ENCODE measurements at places on chromosomes 1 and 21.
A peak's percentile ranks its signal among the peaks of the same experiment; 100 is the strongest.

- DNase-seq: no peak
Observed at GRCh38 chr1:234833646-234834045, 223.7 kb upstream of the IRF2BP2 start.

DNA sequence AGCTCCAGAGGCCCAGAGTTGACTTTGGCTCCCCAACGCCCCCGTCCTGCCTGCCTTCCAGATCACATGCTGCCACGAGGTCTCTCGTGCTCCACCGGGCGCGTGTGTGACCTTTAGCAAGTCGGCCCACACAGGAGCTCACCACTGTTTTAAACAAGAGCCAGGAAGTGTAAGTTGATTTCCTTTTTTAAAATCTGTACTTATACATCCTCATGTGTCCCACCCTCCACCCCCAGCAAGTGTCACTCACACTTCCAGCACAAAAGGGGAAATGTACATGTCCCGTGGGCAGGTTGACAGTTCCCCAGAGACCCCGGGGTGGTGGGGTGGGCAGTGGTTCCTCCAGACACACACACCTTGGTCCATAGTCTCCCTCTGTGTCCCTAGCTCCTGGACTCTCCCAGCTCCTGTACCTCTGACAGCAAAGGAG, 84.4 kb downstream of the STUM start:
- no peak for DNase-seq

- no peak for DNase-seq
Observed at GRCh38 chr1:102628109-102628613, 480.2 kb downstream of the COL11A1 start.

DNA sequence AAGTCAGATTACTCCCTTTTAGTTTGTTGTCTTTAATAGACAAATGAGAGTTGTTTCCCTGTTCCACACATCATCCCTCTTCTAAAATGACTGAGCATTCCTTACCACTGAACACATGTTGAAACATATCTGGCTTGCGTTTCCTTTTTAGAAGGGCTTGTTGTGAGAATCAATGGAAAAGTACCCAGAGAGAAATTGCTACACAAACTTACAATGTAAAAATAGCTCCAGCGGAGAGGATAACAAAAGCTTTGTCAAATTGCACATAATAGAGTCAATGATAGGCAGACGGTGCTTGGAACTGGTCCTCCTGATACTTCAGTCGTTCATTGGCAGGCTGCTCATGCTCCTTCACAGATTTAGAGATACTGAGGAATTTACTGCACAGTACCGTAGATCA, 123.9 kb downstream of the CYYR1 start:
- DNase-seq: peak; percentile 41

- DNase-seq: no peak
Observed at GRCh38 chr1:73659136-73659535, 538.8 kb downstream of the LRRIQ3 start.

DNA sequence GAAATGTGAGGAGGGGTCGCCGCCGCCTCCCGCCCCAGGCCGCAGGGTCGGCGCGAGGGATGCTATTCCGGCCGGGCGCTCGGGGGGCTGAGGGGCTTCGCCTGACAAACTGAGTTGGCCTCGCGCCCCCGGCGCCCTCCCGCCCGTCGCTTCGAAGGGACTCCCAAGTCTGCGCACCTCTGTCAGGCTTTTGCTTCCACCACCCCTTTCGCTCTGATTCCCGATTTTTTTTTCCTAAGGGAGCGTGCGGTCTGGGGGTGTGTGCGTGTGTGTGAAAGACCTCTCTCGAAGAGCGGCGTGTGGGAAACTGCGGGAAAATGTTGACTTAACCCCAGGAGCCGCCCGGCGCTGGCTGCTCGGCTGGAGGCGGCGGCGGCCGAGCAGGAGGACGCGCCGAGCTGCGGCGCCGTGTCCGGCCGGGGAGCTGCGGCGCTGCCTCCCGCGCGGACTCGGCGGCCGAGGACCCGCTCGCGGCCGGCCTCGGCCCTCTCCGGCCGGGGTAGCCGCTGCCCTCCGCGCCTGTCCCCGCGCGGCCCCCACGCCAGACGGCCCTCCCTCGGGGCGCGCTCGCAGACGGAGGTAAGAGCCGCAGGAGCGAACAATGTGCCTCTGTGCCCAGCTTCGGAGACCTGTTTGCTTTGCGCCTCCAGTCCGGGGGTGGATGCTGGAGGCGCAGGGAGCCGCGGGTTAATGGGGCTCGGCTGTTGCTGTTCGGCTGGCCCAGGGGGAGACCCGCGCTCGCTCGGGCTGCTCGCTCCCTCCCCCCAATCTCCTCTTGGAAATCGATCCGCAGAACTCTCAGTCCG, 1.1 kb downstream of the ADGRL2 start:
- peak; percentile 53 for DNase-seq

DNA sequence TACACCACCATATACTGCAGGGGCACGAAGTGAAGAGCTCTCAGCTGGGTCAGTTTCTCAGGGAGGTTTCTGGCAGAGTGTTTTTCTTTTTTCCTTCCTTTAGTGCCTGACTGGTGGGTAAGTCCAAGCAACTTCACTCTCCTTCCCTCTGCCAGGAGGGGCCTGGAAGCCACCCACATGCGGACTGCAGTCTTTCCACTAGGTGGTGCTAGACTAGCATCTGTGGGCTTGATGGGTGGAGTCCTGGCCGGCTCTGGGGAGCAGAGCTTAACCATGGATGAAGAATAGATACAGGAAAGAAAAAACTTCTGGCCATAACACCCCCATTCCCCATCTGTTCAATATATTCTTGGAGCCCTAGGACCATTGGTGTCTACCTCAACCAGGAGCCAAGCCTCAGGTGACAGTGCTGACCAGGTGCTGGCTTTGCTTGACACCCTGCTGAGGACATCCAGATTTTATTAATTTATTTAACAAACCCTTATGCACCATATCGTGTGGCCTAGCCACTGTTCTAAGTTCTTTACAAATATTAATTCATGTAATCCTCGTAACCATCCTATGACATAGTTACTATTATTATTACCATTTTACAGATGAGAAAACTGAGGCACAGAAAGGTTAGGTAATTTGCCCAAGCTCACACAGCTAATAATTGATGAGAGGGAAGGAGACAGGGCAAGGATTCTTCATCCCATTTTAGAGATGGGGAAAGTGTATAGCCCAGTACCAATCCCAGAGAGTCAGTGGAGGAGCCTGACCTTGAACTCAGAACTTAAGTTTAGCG, 126.7 kb upstream of the CSF3R start:
- peak; percentile 15 for DNase-seq

- peak; percentile 76 for DNase-seq
Observed at GRCh38 chr1:27045973-27046558, 33.4 kb upstream of the TENT5B start.

- no peak for DNase-seq
Observed at GRCh38 chr1:115238336-115239147, 99.5 kb downstream of the NGF start.

GRCh38 chr1:36625935-36626310, 143.2 kb upstream of the CSF3R start:
- DNase-seq: no peak

DNA sequence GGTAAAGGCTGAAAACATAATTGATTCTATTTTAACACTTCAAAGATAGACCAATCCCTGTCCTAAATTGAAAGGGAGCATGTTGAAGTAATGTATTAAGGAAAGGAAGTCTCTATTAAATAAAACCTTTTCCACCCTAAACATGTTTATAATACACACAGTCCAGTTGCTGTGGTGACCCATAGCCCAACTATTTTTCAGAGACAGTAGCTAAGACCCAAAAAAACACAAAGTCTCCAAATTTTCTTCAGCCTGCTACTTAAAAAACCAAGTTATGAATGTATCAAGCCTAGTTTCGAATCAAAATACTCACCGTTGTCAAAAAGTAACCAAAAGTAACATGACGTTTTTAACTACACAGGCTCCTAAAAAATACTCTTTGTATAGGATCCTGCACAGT, 1.6 kb downstream of the ELK4 start:
- DNase-seq: peak; percentile 54

DNA sequence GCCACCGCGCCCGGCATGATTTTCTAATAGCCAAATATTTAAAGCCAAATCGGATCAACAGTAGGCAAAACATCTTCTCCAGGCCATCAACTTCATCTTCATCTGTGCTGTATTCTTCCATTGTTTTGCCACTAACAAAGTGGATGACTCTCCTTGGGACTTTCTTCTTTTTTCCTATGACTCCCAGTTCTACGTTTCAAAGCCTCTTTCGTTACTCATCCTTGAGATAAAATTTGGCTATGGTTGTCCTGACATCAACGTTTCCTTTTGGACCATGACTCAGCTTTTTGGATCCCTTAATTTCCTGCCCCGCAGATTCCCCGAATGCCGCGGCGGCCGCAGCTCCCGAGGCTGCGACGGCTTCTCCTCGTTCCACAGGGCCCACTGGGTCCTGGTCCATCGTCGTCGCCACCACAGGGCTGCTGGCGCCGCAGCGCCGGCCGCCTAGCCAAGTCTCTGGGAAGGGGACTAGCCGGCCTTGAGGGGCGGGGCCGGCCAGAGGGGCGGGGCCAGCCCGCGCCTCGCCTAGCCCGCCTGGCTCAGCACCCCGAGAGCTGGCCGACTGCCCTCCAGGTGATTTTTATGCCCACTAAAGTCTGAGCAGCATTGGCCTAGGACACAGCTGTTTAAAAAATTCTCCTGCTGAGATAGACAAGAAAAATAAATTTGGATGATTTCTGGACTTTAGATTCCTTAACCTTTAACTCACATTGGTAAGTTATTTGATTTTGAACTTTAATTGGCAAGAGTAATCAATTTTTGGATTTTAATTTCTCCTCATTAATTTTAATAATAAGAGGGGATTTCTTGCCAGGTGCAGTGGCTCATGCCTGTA, 93.9 kb downstream of the ADCY10 start:
- DNase-seq: peak; percentile 55

DNA sequence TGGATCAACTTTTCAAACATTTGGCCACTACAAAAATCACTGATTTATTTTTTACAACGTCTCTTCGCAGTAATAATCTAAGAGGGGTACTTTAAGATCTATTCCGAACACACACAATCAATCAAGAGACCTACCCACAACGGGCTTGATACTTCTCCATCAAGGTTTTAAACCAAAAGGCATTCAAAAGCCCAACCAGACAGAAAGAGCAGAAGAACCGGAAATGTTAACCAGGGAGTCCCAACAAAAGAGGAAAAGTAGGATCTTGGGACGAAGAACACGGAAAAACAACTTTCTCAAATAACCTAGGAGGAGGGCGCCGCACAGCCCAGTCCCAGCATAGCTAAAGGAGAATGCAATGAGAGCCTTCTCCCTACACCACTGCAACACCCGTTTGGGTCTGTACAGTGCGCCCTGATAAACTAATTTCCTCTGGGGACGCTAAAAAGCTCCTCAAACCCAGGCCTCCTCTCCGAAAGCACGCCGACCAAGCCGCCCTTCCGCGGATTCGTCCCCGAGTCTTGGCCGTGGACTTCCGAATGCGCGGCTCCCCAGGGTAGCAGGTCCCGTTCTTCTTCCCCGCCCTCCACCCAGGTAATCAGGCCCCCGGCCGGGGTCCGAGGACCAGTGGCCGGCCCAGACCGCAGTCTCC, 623 bp downstream of the RPL22 start:
- DNase-seq: no peak

GRCh38 chr1:191134796-191135195, 657.1 kb upstream of the BRINP3 start:
- no peak for DNase-seq

GRCh38 chr21:17451364-17451891, 61.4 kb upstream of the CXADR start:
- DNase-seq: peak; percentile 17

GRCh38 chr21:46069166-46069565, 28.7 kb upstream of the COL6A2 start:
- DNase-seq: no peak

DNA sequence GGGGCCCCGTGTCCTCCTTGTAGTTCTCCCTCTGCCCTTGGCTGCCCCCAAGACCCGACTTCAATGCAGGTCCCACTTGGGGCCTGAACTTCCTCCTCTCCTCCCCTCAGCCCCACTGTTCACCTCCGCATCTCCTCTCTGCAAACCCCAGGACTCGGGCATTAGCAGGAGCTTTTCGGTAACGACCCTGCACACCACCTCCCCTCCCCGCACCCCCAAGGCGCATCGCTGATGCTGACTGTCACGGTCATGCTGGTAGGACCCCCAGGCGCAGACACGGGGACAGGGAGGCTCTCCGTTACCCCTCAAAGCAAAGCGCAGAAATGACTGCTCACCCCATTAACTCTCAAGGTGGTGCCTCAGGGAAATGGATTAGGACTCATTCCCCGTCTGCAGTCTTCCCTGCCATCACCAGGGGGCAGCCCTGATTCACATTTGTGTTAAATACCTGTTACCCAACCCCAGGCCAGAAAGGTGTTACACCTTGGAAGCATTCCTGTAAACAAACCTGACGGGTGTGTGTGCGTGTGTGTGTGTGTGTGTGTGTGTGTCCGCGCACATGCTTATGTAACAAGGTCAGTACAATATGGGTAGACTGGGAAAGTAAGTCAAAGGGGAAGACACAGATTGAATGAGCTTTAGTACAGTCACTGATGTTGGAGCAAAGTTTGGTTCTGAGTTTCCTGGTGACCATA, 6.4 kb upstream of the GUCA2B start:
- no peak for DNase-seq

GRCh38 chr1:244037252-244037651, 13.8 kb upstream of the ZBTB18 start:
- DNase-seq: no peak

GRCh38 chr1:174105086-174105485, 54.2 kb upstream of the RABGAP1L start:
- DNase-seq: no peak

- peak; percentile 48 for DNase-seq
Observed at GRCh38 chr1:16012590-16013219, 5.1 kb downstream of the HSPB7 start.

DNA sequence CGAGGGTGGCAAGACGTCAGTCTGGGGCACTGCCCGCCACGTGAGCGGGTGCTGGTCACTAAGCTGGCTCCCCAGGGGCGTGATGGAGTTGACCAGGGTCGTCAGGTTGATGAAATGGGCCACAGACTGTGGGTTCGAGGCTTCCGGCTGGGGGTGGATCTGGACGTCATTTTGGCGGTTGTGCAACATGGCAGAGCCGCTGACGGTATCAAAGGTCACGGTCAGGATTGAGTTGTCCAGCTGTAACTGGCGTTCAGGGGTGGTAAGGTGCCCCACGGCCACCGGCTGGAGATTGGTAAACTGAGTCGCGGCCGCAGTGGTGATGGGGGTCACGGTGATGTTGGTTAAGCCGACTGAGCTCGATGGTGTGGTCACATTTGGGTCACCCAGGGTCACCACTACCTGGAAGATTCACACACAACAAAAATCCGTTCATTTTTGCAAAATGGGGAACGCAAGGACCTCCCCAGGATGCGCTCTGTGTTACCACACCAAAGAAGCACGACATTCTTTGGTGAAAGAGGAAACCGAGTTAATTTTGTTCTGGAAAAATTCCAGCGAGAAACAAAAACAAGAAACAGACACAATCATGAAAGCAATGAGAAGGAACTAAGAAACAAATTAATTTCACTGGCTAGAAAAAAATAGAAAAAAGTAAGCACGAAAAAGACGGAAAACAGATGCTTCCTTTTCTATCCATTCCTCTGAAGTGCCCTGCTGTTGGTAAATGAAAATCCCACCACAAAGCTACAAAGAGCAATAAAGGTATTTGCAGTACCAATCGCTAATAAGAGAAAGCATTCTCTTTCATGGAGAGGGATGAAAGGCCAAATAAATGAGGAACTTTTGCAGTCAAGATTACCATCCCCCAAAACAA, 34.7 kb upstream of the RIPK4 start:
- DNase-seq: no peak
